ENCODE measurements at places on chromosomes 13 and 19. TPM values are rescaled to one million over a fixed set of nuclear protein-coding genes. Genes with fewer than 3 reads are reported as not detected.

The CEACAM8 gene
- not detected for total RNA-seq

The CEACAM21 gene
- total RNA-seq = 1.1 TPM

DNA sequence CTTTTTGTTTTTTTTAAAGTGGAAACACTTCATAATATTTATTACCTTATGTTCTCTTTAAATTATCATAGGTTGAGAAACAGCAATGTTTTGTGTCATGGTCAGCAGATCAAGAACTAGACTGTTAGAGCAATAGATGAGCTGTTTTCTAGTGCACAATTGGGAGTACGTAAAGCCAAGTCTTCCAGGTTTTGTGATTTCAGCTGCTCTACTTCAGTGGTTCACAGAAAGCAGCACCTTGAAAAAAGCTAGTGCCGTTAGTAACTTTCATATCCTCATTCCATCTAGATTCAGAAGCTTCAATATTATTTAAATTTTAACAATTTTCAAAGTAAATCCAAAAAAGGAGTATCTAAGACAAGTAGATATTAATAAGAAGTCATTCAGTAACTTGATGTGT lies 1.9 kb downstream of the GPR18 start:
- no peak for DNase-seq

- DNase-seq = no peak
These were observed 8.7 kb downstream of the MARCHF2 start for GRCh38 chr19:8421484-8422461.

GRCh38 chr19:51402117-51402516 lies 11.7 kb upstream of the C19orf84 start:
- DNase-seq = no peak

DNA sequence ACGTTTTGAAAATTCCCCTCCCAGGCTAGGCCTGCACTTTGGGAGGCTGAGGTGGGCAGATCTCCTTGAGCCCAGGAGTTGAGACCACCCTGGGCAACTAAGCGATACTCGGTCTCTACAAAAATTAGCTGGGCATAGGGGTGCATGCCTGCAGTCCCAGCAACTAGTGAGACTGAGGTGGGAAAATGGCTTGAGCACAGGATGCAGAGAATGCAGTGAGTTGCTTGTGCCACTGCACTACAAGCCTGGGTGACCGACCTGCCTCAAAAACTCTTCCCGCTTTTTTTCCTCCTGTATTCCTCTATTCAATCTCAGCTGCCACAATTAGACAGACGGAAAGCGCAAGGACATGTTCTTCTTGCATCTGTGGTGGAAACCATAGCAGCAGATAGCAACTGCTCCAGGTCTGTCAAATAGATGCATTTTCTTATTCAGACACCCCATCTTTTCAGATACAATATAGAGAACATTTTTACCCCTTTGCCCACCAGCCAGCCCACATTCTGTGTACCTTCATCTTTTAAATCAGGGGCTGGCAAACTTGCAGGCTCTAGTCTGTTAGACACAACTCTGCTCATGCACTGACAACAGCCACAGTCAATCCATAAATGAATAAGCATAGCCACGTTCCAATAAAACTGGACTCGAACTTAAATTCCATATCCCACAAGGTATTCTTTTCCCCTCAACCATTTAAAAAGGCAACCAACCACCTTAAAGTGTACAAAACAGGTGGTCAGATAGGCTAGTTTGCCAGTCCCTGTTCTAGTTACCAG lies 4.8 kb downstream of the TPT1 start:
- no peak for DNase-seq

DNA sequence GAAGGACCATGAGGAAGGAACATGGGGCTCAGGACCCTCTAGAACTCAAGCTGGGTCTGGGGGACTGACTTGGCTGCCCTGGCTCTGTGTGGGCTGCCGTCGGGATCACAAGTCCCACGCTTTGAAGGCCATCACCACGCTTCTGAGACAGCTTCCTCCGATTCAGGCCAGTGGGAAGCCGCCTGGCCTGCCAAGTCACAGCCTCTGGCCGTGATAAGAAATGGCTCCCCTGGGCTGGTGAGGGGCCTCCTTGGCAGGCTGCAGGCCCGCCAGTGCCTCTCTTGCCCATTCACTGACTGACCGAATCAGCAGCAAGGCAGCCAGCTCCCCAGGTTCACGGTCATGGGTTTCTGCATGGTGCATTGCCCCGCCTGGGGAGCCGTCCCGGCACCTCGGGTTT lies 48.8 kb downstream of the COMP start:
- no peak for DNase-seq

DNA sequence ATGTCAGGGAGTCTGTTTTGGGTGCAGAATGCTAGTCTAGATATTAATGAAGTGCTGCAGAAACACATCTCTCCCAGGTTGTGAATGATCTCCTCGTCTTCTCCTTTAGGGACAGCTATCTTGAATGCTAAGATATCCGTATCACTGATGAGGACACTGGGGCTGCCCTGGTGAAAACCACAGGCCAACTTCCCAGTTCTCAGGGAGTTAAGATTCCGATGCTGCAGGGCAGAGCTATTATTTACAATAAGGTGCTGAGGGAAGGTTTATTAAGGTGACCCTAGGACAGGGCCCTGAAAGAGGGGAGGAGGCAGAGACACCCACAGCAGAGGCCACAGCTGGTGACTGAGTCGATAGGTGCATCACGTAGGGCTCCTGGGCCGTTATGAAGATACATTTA lies 66.1 kb downstream of the TNFRSF19 start:
- DNase-seq = no peak

The ZNF577 gene
- total RNA-seq = 20.4 TPM

- DNase-seq = no peak
These were observed 6.9 kb downstream of the UBE2L5 start for GRCh38 chr13:30429235-30429634.

The CD70 gene
- total RNA-seq = not detected

GRCh38 chr19:45117167-45117594 lies 24.2 kb downstream of the PPP1R37 start:
- DNase-seq = no peak

- DNase-seq = no peak
These were observed 75.0 kb upstream of the GTF3A start for GRCh38 chr13:27349458-27349857.

The ALG11 gene
- 34.0 TPM for total RNA-seq

The SIAH3 gene
- 0.42 TPM for total RNA-seq

DNA sequence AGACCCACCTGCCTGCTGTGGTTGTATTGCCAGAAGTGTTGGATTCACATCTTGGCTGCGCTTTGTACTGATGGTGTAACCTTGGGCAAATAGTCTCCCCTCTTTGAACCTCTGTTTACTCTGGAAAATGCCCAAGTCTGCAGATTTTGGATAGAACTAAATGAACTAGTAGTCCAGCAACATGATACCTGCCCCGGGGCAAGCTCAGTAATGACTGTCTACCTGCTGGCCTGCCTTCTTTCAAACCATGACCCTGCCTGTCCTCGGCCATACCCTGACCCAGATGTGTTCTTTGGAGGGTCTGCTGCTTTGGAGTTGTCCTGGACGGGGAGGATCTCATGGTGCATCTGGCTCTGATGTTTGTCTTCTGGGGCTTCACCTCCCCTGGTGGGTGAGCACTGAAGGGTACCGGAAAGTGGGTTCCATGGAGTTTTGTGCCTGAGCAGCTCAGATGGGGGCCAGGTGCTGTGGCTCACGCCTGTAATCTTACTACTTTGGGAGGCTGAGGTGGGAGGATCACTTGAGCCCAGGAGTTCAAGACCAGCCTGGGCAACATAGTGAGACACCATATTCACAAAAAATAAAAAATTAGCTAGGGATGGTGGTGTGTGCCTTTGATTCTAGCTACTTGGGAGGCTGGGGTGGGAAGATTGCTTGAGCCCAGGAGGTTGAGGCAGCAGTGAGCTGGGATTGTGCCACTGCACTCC lies 59.5 kb downstream of the TNFRSF19 start:
- DNase-seq = no peak

- DNase-seq = no peak
These were observed 65.4 kb downstream of the KCTD12 start for GRCh38 chr13:76820759-76821158.

The ZNF579 gene
- 29.1 TPM for total RNA-seq

DNA sequence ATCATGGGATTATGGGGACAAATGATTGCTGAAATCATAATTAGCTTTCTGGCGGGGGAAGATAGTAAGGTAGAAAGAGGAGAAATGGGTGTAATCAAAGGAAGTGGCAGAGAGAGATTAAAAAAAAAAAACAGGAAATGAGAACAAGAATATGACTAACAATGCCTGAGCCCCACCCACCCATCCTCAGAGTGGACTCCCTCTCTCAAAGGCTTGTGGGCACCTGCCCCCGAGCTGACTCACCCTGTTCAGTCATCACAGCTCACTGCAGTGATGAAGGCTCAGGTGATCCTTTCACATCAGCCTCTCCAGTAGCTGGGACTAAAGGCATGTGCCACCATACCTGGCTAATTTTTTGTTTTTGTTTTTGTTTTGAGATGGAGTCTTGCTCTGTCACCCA lies 26.4 kb upstream of the TPT1 start:
- no peak for DNase-seq

DNA sequence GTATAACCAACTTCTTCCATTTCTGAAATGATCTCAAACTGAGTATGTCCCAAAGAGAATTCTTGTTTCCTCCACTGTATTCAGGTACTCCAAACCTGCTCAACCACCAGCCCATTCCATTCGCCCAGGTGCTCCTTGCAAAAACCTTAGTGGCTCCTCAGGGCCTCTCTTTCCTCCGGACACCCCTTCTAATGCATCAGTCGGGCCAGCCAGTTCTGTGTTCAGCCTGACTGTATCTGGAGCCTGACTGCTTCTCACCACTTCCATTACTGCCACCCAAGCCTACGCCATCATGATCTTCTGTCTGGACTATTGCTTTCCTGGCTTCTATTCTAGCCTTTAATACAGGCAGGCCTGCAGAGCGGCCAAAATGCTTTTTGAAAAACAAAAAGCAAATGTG lies 1.5 kb downstream of the PHF11 start:
- DNase-seq = no peak

The F10 gene
- 1.0 TPM for total RNA-seq

The KIR3DL2 gene
- total RNA-seq = not detected
